ENCODE measurements at places on chromosomes 12 and 14. TPM values are rescaled to one million over a fixed set of nuclear protein-coding genes. Genes with fewer than 3 reads are reported as not detected.

GRCh38 chr12:131065801-131066200, 112.1 kb downstream of the ADGRD1 start:
- no peak for DNase-seq

Gene HOXC4
- total RNA-seq, result 2.5 TPM

Gene GALNT9
- total RNA-seq, result not detected

- no peak for DNase-seq
Observed at GRCh38 chr14:68693926-68694325, 98.9 kb downstream of the ZFP36L1 start.

Gene LMO3
- total RNA-seq, result not detected

Gene ANO6
- total RNA-seq, result 62.1 TPM

Gene GDF3
- total RNA-seq, result not detected

Gene CD4
- 5.4 TPM for total RNA-seq

Gene KRT83
- total RNA-seq, result not detected

Gene GALNT16
- total RNA-seq, result 0.12 TPM

Gene CPNE8
- 14.4 TPM for total RNA-seq

DNA sequence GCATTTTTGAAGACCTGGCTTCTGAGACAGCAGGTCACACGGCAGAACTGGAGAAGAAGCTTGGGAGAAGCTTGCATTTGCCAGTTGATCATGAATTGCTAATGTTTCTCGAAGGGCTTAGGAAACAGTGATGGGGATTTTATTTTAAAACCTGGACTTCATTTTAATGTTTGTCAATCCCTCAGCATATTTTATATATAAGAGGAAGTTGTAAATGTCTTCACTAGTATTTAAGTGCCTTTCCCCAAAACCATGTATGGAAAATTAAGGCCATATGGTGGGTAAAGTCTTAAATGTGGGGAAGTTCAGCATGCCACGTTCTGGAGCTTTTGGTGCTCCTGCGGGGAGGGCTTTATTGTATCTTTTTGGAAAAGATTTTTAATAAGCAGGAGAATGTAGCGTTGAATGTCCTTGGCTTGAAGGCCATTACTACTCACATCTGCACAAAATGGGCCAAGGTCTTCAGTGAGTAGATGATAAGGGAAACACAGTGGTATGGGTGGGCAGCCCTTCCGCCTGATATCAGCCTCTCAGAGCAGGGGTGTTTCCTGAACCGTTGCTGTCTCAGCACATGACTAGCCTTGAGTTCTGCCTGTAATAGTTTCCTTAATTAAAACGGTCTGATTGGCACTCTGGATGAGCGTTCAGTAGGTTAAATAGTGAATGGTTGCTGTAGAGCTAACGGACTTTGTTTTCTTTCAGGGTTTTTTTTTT, 511.4 kb downstream of the PCNX1 start:
- DNase-seq, result no peak

DNA sequence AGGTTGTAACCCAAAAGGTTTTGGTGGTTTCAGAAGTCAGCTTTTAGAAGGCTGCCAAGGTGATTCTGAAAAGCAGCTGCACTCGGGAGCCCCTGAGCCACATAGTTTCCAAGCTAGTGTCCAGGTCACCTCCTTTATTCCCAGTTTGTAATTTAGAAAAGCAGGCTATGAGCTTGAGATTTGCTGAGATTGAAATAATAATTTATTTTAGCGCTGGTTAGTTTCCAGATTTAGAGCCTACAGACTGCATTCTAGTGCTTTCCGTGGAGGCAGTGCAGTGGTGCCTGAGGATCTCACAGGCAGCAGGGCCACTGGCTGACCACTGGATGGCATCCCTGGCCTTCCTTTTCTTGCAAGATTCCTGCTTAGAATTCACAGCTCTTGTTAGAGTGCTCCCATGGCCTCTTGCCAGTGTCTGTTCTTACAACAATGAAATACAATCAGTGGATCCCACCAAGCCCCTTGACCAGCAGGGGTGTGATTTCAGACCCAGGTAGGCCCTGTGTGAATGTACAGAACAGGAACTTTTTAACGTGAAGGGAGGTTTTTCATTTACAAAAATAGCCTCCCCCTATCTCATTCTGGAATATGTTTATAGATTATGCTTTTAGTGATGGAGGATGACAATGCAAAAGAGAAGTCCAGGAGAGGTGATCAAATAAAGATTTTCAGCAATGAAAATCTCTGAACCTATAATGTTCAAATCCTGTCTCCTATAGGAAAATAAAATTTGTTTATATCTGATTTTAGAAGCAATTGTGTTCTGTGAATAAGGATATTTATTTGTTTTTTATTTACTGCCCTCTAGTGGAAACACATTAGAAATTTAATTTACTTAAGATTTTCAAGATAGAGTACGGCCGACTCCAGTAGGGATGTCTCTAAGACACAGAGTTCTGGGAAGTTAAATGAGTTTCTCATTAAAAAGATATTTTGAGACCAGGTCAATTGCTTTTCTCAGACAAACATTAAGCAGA, 362.1 kb upstream of the STXBP6 start:
- peak; percentile 3 for DNase-seq

DNA sequence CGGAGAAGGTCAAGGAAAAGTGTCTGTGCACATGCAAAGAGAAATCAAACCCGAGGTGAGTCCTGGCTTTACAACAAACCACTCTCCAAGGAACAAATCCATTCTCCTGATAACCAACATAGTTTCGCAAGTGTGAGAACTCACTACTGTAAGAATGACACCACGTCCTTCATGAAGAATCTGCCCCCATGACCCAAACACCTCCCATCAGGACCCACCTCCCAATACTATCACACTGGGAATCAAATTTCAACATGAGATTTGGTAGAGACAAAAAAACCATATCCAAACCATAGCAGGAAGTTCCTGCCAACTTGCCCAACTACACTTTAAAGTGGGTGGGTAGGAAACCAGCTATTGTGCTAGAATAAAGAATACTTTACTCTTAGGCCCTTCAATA, 2.4 kb upstream of the ERC1 start:
- DNase-seq, result no peak

Gene LHX5
- not detected for total RNA-seq

Gene NRXN3
- 0.24 TPM for total RNA-seq

GRCh38 chr12:575948-576614, 87.2 kb downstream of the NINJ2 start:
- peak; percentile 61 for DNase-seq

DNA sequence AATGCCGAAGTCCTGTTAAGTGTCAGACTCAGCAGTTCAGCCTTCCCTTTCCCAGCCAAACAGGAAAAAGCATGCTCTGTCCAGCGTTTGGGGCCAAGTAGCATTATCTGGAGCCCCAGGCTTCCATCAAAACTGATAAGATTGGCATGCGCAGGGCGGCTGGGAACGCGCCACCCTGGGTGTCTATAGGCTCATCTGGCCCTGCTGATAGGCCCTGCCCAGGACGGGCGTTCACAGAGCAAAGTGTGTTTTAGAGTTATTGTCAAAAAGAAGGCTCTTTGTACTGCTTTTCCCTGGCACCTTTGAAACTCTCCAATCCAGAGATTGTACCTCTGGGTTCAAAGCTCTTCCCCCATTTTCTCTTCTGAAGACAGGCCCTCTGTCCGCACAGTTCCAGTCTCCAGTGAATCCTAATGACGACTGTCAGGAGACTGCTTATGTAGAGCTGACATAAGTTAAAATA, at the start of gene ART4:
Gene ART4 (minus strand): TSS at position 102 of the 463 bp plus-strand sequence. CDS start 413 bp downstream, outside the sequence.
- no peak for DNase-seq

DNA sequence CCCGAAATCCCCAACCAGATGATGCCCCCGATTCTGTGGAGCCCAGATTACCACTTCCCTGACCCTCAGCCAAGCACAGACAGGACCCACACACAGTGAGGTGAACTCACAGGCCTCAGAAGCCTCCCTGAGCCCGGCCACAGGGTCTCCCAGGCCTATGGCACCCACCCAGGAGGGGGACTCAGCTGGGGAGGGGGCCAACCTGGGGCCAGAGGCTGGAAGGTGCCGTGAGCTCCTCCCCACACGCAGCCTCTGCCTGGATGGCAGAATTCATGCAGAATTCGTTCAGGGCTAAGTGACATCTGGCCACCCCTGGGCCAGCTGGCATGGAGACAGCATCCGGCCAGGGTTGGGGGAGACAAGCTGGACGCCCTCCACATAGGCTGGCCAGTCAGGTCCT, 11.8 kb downstream of the TMEM179 start:
- DNase-seq, result no peak

DNA sequence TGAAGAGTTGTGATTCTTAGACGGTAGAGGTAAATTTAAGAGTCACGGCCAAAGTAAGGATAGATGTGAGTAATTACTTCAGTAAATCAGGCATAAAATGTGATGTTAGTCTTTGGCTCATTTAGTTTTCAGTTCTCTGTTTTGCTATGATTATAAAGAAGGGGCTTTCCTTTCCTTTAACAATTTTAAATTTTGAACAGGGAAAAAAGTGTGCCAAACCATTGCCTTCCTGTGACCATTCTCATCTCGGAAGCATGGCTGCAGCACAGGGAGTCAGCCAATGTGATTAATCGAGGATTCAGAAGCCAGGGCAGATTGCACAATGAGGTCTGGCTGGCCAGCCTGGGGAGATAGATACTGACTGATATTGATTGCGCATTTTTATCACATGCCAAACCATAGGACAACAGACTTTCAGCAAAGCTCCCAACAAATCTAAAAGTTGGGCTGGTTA, 480.2 kb upstream of the PRICKLE1 start:
- DNase-seq, result no peak

- DNase-seq, result no peak
Observed at GRCh38 chr12:14903386-14904098, 17.9 kb upstream of the MGP start.

GRCh38 chr12:110869026-110869425, 22.2 kb downstream of the CCDC63 start:
- no peak for DNase-seq

GRCh38 chr12:103801709-103802585, 39.1 kb downstream of the NT5DC3 start:
- peak; percentile 71 for DNase-seq

DNA sequence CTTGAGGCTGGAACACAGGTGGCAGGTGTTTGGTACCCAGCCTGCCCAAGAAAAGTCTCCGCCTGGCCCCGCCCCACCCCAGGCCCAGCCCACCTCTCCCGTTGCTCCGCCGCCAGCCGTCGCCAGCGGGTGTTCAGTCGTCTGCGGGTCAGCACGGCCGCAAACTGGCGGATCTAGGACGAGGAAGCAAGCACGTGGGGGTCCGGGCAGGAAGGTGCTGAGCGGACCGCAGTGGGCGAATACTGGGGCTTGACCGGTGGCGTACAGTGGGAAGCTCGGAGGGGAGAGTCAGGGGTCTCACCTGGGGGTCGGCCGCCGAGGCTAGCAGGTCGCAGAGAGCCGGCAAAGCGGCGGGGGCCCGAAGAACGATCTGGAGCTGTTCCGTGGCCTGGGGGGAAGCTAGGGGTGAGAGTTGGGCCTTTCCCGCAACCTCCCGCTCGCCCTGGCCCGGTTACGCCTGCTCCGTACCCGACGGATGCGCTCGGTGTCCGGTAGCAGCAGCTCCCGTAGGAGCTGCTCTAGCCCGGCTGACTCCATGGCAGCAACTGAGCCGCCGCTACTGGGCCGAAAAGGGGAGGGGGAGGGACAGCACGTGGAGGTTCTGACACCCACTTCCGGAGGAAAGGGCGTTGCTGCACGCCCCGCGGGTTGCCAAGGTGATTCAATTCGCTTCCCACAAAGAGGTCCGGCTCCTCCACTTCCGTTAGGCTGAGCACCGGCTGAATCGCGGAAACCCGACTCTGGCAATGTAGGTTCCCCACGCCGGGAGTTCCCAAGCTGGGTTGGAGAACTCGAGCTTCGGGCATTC, at the start of gene IPO4:
Gene IPO4 (minus strand): TSS at position 566 of the 808 bp plus-strand sequence. CDS start 29 bp downstream, at position 537.
- DNase-seq, result peak; percentile 96

DNA sequence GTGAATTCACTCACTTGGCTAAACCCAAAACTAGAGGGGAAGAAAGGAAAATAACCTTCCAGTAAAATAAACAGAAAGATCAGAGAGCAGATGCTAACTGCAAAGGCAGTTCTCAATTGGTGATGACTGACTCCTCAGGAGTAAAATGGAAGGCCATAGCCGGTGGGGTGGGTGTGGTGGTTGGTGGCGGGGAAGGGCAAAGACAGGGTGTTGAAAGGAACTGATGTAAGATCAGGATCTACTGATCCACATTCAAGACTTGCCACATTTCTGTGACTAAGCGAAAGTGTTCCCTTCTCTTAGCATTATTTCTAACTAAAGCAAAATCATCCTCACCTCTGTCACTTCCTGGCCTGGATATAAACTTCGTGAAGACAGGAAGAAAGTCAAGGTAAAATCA, 26.3 kb upstream of the TC2N start:
- DNase-seq, result no peak

Gene CLEC1B
- total RNA-seq, result not detected

Gene WSCD2
- not detected for total RNA-seq

DNA sequence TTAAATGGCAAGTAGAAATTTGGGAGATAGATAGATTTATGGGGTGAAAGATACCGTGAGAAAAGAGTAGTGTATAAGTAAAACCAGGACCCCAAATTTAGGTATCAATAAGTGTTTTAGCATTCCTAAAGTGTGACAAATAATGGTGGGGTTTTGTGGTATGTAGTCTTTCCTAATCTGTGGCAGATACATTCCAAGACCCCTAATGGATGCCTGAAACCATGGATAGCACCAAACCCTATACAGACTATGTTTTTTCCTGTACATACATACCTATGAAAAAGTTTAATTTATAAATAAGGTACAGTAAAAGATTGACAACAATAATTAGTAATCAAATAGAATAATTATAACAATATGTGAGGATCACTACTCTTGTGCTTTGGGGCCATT, 14.4 kb upstream of the TCP11L2 start:
- no peak for DNase-seq

- no peak for DNase-seq
Observed at GRCh38 chr14:75851574-75851866, 130.3 kb downstream of the TGFB3 start.

Data from RPMI7951 (cell line).